ENCODE measurements at places on chromosomes 2 and 18.

GRCh38 chr18:60664736-60665135 is 292.2 kb upstream of the MC4R start:
- no peak for DNase-seq

DNA sequence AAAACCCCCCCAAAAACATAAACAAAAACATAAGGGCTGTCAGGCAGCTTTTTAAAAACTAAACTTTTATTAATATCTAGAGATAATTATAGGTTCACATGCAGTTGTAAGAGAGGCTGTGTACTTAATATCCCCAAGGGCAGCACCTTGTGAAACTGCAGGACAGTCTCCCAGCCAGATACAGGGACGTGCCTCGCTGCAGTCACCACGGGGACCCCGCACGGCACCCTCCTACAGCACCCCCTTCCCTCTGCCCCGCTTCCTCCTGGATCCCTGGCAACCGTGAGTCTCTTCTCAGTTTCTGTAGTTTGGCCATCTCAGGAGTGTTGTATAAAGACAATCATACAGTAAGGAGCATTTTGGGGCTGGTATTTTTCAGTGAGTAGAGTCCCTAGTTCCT is 6.8 kb upstream of the COLEC11 start:
- DNase-seq = no peak

DNA sequence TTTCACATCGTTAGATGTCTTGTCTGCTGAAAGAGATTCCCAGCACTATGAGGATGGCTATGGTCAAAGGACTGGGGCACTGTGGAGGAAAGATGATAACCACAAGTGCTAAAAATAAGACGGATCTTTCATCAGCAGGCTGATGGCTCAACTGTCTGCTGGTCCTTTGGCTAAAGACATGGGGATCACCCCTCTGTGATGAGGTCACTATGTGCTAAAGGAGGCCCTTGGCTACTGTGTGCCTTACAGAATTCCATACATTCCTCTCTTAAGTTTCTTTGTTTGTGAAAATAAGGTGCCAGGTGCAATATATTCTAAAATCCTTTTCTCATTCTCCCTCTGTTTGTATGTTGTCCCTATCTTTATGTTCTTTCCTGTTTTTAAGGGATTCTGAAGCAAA is 39.7 kb upstream of the LYPD6 start:
- no peak for DNase-seq

GRCh38 chr2:221446140-221446539 is 126.0 kb downstream of the EPHA4 start:
- no peak for DNase-seq

GRCh38 chr2:148173168-148173567 is 152.3 kb downstream of the MBD5 start:
- no peak for DNase-seq

GRCh38 chr18:22964722-22965121 is 31.6 kb downstream of the RBBP8 start:
- DNase-seq = no peak
